Osteocyte (in vitro differentiated cells): ENCODE measurements at places on chromosomes 16 and 17. TPM values are rescaled to one million over a fixed set of nuclear protein-coding genes. Genes with fewer than 3 reads are reported as not detected.

Gene CLEC10A
- total RNA-seq = not detected in 2 replicates

Gene SGCA
- total RNA-seq = 12.0 and 13.0 TPM in 2 replicates

Gene BLMH
- 67.0 TPM in 2 replicates for total RNA-seq

Gene AIPL1
- total RNA-seq = not detected in 2 replicates

Gene PTGES3L
- total RNA-seq = 0.35 and 0.50 TPM in 2 replicates

Gene PPL
- total RNA-seq = 9.7 and 10.3 TPM in 2 replicates

Gene KRTAP2-3
- total RNA-seq = not detected in 2 replicates

Gene CMIP
- total RNA-seq = 29.8 and 38.0 TPM in 2 replicates

Gene LDHD
- 1.2 and 1.3 TPM in 2 replicates for total RNA-seq

Gene EXOC3L1
- total RNA-seq = not detected in 2 replicates

Gene WNT9B
- not detected in 2 replicates for total RNA-seq

Gene GRAPL
- total RNA-seq = not detected in 2 replicates

Gene ENO3
- 9.4 and 9.5 TPM in 2 replicates for total RNA-seq

Gene SLFN11
- total RNA-seq = 23.8 and 27.5 TPM in 2 replicates

Gene DLX3
- not detected in 2 replicates for total RNA-seq

Gene GRAP
- not detected in 2 replicates for total RNA-seq

Gene ADAP2
- total RNA-seq = 0.31 and 0.62 TPM in 2 replicates

Gene RNFT1
- 26.8 and 27.0 TPM in 2 replicates for total RNA-seq

DNA sequence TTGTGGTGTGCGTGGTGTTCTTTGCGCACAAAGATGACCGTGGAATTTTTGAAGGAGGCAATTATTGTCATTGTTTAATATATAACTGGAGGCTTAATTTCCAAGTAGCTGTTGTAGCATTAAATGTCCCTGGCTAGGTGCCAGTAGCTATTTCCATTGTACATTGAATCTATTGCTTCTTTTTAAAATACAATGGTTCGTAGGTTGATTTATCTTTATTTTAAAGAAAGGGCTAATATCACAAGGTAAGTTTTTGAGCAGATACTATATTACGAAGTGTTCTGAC, 127.1 kb downstream of the RPTOR start:
- no peak for DNase-seq

GRCh38 chr16:11071829-11072228, 127.5 kb downstream of the CLEC16A start:
- DNase-seq = no peak

DNA sequence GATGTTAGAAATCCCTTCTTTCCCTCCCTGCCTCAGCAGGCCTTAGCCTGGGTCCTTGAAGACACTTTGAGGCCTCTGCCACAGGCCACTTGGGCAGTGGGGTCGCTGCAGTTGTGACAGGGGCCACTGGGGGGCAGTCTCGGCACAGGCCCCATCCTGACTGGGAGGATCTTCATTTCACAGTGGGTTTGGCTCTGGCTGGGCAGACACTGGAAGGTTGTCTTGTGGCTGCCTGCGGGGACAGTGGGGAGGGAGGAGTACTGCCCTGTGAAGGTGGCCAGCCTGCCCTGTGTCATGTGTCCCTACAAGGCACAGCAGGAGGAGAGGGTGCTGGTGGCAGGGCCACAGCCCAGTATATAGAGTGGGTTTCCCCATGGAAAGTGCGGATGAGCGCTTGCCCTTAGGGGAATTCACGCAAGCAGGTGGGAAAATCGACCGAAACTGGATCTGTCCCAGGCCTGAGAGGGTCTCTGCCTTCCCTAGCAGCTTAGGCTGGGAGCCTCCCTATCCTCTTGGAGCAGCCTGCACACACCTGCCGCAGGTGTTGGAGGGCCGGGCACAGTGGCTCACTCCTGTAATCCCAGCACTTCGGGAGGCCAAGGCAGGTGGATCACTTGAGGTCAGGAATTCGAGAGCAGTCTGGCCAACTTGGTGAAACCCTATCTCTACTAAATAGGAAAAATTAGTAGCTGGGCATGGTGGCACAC, 28.8 kb downstream of the GINS2 start:
- DNase-seq = no peak

DNA sequence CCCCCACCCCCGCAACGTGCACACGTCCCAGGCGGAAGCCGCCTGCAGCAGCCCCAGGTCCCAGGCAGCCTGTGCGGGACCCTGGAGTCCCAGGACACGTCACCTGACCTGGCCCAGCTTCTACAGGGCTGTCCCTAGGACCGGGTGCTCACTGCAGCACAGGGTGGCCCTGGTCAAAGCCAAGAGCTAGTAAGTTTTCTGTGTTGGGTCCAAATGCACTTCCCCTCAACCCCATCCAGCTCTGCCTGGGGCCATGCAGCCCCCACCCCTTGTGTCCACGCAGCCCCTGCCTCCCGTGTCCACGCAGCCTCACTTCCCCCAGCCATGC, 22.1 kb upstream of the PVALEF start:
- DNase-seq = no peak

GRCh38 chr17:60622961-60623360, 23.0 kb downstream of the PPM1D start:
- DNase-seq = no peak

DNA sequence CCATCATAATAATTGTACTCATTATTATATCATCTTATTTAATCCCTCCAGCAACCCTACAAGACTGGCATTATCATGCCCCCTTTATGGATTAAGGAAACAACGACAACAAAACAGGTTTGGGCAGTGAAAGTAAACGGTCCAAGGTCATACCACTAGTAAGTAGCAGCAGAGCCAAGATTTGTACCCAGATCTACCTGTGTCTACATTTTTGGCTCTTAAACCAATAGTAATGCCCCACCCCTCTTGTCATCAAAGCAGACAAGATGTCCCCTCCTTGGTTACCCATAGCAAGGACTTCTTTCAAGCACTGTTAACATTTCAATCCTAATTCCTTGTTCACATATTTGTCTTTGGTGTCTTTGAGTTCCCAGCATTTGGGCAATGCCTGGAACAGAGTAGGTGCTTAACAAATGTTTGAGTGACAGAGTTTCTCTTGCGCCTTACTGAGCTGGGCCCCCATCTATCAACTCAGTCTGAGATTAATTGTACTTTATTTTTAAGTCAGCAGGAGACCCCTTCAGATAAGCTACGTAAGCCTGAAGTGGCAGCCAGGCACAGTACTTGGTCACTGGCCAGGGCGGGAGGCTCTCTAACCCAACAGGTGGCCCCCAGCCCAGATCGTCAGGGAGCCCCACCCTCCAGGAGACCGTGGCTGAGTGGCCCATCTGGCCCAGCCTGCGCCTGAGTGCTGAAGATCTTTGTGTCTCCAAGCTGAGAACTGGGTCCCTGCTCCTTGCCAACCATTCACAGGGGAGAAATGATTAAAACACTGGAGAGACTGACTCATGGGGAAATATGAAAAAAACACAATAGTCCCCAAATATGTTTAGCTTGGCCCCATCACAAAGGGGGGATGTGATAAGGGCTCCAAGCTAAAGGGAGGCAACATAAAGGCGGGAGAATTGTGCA, 75.8 kb downstream of the AXIN2 start:
- no peak for DNase-seq

DNA sequence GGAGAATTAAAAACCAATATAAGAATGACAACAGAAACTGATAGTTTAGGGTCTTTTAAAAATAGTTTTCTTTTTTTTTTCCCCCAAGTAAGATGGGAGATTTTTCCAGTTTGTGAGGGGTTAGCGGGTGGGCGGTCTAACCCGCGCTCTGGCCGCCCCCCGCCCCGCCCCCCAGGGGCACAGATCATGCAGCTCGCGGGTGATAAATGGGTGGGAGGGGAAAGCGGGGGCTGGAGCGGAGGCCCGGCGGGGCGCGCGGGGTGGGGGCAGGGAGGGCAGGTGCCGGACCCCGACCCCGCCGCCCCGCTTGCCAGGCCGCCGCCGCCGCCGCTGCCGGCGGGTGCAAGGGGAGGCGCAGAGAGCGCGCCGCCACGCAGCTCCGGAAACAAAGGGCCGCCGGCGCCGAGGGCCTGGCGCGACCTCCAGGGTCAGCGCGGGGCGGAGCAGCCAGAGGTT, 60.1 kb upstream of the GSE1 start:
- DNase-seq = no peak

DNA sequence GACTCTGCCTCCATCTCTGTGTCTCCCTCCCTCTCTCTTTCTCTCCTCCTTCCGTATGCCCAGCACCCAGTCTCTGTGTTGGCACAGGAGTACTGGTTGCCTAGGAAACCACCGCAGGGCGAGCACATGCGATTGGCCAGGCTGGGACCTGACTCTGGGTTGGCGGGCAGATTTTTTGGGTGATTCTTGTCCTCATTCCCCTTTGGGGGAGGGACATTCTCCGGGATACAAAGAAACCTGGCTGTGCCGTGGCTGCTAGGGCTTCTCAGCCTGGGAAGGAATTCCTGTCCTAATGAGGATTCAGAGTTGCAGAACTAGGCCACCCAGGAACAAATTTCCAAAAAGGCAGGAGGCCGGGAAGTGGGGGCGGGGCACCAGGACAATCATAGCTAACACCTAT, 168.9 kb downstream of the SHISA9 start:
- DNase-seq = no peak

- DNase-seq = no peak
Observed at GRCh38 chr17:19958023-19958422, 19.6 kb downstream of the AKAP10 start.

DNA sequence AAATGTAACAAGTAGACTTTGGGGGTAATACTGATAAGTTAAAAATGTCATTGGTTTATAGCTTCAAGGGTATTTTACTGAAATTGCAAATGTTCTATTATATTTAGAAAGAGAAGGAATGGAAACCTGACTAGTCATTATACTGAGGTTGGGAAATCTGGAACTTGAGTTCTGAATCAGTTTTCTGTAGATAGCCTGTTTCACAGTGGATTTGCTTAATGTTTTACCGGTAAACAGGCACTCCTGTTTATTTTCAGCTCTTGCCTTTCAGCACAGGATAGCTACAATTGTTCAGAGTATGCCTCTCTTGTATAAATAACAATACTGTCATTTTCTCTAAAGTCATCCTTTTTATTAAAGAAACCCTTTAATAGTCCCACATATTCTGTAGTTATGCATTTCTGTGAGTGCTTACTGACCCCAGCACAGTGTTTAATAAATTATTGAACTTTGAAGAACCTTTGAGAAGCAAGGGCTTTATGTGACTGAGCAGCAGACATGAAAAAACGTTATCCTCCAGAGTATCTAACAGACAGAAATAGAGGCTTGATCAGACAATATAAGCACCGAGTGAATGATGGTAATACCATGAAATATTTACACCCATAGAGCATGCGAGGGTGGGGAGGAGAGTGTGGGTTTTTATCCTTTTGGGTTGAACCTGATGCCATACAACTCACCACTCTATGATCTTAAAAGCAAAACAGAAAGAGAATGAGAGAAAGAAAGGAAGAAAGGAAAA, 58.2 kb downstream of the FTO start:
- no peak for DNase-seq

DNA sequence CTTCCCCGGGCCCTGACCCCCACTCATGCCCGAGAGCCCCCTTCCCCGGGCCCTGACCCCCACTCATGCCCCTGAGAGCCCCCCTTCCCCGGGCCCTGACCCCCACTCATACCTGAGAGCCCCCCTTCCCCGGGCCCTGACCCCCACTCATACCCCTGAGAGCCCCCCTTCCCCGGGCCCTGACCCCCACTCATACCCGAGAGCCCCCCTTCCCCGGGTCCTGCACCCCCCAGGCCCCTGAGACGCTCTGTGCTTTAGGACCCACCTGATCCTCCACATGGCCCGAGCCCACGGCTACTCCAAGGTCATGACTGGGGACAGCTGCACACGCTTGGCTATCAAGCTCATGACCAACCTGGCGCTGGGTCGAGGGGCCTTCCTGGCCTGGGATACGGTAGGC, 6.8 kb downstream of the CTU2 start:
- DNase-seq = no peak

GRCh38 chr16:48607056-48607825, 2.7 kb downstream of the N4BP1 start:
- DNase-seq = no peak

DNA sequence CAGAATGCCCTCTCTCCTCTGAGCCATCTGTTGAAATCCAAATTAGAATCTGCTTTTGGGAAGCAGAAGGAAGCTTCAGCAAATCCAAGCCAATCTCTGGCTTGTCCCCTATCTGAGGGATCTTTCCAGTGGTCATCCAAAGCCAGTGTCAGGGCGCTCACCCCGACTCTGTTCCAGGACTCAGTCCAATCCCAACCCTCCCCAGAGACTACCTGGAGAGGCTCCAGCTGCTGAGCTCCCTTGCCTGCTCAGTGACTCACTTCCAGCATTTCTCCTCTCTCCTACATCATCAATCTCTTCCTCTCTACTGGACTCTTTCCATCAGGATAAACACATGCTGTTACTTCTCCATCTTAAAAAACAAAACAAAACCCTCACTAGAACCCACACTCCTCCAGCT, 2.4 kb downstream of the MATCAP1 start:
- no peak for DNase-seq

- no peak for DNase-seq
Observed at GRCh38 chr17:82384730-82385481, 13.3 kb downstream of the UTS2R start.

GRCh38 chr16:87317750-87318644, 805 bp upstream of the C16orf95 start:
- DNase-seq = peak; percentile 86

DNA sequence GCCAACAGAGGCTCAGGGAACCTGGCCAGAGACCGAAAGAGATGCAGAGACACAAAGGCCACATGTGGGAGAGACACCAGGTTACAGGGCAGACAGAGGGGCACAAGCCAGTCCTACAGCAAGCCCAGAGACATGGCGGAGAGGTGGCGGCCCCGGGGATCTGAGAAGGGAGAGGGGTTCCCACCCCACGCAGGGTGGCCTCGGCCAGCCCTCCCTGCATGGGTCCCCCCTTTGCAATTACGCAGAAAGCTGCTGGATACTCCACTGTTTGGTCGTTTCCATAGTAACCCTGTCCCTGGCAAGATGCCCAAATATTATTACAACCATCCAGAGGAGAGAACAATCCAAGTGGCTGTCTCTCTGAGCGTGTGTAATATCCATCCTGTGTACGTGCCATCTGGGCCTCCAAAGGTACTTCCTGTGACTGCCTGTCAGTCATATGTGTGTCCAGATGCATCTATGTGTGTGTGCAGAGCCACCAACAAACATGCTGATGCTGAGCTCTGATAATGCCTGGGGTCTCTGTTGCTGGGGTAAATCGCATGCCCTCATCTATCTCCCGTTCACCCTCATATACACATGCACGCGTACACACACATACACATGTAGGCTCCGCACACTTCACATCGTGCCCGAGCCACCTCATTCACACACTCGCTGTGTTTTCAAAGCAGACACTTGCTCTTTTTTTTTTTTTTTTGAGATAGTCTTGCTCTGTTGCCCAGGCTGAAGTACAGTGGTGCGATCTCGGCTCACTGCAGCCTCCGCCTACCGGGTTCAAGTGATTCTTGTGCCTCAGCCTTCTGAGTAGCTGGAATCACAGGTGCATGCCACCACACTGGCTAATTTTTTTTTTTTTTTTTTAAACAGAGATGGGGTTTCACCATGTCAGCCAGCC, 5.5 kb downstream of the PCGF2 start:
- no peak for DNase-seq

DNA sequence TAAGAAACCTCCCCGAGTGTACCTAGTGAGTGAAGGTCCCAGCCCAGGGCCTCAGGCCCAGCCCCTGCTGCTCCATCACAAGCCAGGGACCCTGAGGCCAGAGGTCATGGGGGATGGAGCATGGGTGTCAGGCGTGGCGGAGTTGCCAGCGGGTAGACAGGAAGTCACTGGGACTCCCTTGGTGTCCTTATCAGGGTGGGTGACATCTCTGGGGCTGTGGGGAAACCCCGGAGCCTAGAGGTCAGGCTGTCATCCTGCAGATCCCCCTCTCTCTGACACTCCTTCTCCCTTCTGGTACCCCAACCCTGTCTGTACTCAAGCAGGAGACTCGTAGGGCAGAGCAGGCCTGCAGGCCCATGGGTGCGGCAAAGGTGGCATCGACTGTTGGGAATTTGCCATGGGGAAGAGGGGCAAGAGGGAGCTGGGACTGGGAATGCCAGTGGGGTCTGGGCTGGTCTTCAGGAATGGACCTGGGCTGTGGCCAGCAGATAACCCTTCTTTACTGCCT, 10.8 kb upstream of the ADGRG1 start:
- no peak for DNase-seq
